ENCODE measurements at places on chromosomes 7 and 10. TPM values are rescaled to one million over a fixed set of nuclear protein-coding genes. Genes with fewer than 3 reads are reported as not detected.

- H3K36me3 ChIP-seq: peaks cover 15% of the 10 kb centered on the region
- DNase-seq: no peak
- H3K27me3 ChIP-seq: no peaks in the 10 kb centered on the region
- peak overlapping the region; percentile 93 for H3K27ac ChIP-seq
- peaks cover 11% of the 10 kb centered on the region for H3K4me1 ChIP-seq
Measured at GRCh38 chr10:61943674-61944378, 42.3 kb downstream of the ARID5B start.

DNA sequence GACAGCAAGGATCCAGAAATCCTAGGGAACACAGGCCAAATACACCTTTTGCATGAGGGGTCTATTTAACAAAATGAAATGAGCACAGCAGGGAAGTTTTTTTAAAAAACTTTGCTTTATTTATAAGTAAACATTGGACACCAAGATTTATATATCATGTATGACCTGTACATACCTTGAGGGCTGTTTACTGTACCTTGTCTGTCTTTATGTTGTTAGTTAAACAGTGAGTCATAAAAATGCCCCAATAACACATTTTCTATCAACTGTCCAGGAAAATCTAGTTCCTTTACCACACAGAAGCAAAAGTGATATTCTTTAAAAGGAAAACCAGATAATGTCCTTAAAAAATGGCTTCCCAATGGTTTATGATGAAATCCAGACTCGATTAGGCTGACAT, 45.1 kb upstream of the AGR3 start:
- no peaks in the 10 kb centered on the region for H3K4me1 ChIP-seq
- H3K27ac ChIP-seq: no peak overlapping the region
- H3K4me3 ChIP-seq: no peak overlapping the region
- H3K27me3 ChIP-seq: no peaks in the 10 kb centered on the region

DNA sequence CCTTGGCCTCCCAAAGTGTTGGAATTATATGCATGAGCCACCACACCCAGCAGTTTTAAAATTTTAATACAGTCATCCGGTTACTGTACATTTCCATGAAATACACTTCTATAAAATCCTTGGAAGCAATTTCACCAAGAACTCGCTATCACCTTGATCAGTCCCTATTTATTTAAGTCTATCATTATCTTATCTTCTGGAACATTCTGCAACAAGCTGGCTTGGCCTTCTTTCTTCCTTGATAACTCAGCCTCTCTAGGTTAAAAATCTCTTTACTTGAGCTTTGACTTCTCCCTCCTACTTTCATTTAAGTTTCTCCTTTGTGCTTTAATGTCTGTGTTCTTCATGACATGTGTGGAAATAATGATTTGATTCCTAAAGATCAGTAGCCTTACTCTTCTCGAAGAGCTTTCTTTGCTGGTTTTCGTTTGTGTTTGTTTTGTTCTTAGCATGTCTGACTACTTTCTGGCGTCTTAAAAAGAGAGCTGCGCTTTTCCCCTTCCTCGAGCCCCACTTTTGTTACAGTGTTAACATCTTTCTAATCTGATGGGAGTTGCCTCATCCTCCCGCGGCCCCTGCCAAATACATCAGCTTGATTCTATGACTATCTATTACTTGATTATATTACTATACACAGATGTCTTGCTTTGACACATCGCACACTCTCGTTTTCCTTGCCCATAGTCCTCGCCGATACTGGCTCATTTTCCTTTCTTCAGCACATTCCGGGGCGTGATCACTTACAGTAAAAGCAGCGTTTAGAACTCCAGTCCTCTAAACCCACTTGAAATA, 11.1 kb upstream of the CALML5 start:
- no peaks in the 10 kb centered on the region for H3K36me3 ChIP-seq
- H3K27ac ChIP-seq: no peak overlapping the region
- H3K4me1 ChIP-seq: no peaks in the 10 kb centered on the region
- no peak overlapping the region for H3K4me3 ChIP-seq
- DNase-seq: no peak

GRCh38 chr10:126549344-126549743, 121.1 kb downstream of the C10orf90 start:
- H3K4me1 ChIP-seq: no peaks in the 10 kb centered on the region
- no peak overlapping the region for H3K4me3 ChIP-seq
- no peaks in the 10 kb centered on the region for H3K36me3 ChIP-seq
- DNase-seq: no peak

DNA sequence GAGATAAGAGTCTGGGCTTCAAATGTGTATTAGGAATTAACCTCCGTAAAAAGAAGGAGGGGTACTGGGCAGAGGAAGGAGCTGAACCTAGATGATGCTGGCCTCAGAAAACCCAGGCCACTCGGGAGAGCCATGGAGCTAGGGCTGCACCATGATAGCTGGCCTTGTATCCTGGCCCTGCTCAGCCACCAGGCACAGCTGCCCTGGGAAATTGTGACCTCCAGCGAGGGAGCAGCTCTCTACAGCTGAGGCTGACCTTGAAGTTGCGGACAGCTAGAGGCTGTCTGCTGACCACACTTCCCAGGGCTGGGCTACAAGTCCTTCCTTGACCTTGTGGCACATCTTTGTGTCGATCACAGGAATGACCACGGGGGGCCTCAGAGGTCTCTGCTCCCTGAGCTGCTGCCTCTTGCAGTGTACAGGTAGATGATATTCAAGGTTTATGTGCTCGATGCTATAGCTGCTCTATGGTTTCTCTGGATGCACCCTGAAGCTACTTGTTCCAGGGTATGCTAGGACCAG, 38.3 kb upstream of the SLC35B4 start:
- no peaks in the 10 kb centered on the region for H3K27me3 ChIP-seq
- no peak for DNase-seq
- H3K27ac ChIP-seq: no peak overlapping the region
- no peak overlapping the region for H3K4me3 ChIP-seq
- no peaks in the 10 kb centered on the region for H3K36me3 ChIP-seq

- no peak for DNase-seq
- H3K4me1 ChIP-seq: no peaks in the 10 kb centered on the region
- H3K27me3 ChIP-seq: peaks cover 2% of the 10 kb centered on the region
- no peaks in the 10 kb centered on the region for H3K36me3 ChIP-seq
- H3K4me3 ChIP-seq: no peak overlapping the region
Measured at GRCh38 chr10:18505456-18506118, 145.8 kb downstream of the NSUN6 start.

DNA sequence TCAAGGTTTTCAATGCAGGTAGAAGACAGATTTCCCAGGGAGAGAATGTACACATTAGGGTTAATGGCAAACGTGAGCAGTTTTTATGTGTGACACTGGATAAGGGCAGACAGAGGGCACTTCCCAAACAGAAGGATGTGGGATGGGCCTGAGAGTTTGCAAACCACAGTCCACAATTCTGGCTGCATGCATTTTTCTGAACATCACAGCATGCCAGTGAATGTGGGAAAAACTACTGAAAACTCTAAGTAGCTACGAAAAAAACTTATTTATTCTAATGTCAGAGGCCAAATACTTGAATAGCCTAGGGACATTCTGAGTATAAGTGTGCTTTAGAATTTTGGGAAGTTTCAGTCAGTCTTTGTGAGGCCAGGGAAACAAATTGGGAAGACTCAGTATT, 145.9 kb downstream of the NRCAM start:
- H3K27ac ChIP-seq: no peak overlapping the region
- no peaks in the 10 kb centered on the region for H3K36me3 ChIP-seq
- no peaks in the 10 kb centered on the region for H3K4me1 ChIP-seq

- H3K4me1 ChIP-seq: no peaks in the 10 kb centered on the region
- no peak for DNase-seq
- H3K27me3 ChIP-seq: no peaks in the 10 kb centered on the region
- no peaks in the 10 kb centered on the region for H3K36me3 ChIP-seq
- H3K4me3 ChIP-seq: no peak overlapping the region
Measured at GRCh38 chr10:76334255-76334654, 902.8 kb downstream of the LRMDA start.

DNA sequence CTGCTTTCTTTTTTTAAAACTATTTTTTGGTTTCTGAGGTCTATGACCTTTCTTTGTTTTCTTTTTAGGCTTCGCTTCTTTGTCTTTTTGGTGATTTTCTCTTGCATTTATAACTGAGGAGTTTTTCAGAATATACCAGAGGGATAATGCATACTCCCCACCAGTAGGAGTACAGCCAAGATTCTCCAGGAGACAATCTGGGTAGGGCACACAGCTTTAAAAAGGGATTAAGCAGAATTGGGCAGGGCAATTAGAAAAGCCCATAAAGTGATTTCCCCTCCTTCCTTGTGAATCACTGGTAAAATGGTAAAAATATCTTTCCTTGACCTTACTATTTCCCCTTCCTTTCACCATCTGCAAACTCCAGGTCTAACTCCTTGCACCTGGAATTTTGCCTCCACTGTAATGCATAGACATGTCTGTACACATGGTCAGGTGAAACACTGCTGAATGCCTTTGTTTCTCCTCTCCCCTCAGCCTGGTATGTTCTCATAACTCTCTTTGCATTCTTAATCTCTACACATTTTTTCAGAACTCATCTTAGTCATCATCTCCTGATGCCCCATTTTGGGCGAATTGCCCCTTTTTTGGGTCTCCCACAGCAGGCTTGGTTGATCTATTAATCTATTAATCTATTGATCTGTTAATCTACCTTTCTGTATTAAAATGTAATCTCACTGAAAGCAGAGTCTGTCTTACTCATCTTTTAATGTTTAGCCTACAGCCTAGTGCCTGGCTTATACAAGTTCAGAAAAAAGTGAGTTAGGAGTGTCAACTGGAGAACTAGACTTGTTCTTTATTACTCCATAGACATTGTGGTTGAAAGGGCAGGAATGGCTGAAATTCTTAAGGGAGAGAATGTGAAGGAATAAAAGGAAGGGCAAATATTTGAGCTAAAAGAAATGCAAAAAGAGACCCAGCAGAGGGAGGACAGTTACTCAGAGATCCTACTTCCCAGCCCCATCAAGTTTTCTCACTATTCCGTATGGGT, 64.6 kb downstream of the MDFIC start:
- no peak overlapping the region for H3K27ac ChIP-seq
- no peak overlapping the region for H3K4me3 ChIP-seq
- H3K4me1 ChIP-seq: peaks cover 3% of the 10 kb centered on the region
- no peak for DNase-seq
- H3K36me3 ChIP-seq: peaks cover 6% of the 10 kb centered on the region

GRCh38 chr10:21194510-21194993, 297.4 kb upstream of the NEBL start:
- H3K4me1 ChIP-seq: no peaks in the 10 kb centered on the region
- no peaks in the 10 kb centered on the region for H3K27me3 ChIP-seq
- H3K36me3 ChIP-seq: no peaks in the 10 kb centered on the region
- no peak for DNase-seq
- no peak overlapping the region for H3K27ac ChIP-seq

DNA sequence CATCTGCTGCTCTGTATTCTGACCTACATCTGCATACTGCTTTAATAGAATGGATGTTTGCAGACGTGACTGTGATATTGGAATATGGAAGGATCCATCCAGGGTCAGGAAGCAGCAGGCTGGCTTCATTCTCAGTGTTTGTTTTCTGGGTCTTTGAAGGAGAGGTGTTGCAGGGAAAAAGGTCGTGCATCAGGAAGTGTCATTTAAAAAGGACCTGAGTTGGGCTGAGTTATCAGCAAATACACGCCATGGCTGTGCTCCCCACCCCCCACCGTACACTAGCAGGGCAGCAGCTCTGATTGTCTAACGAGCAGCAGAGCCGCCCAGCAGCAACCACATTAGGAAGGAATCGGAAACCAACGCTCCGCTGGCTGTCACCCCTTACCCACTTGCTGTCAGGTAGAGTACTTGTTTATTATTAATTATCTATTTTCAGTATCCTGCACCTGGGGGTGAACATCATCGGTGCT, 63.1 kb upstream of the STEAP1B start:
- no peak overlapping the region for H3K4me3 ChIP-seq
- DNase-seq: peak; percentile 27
- peaks cover 23% of the 10 kb centered on the region for H3K4me1 ChIP-seq
- H3K36me3 ChIP-seq: no peaks in the 10 kb centered on the region

GRCh38 chr10:70258216-70258615, 25.0 kb upstream of the PPA1 start:
- no peak overlapping the region for H3K4me3 ChIP-seq
- H3K27ac ChIP-seq: no peak overlapping the region
- peaks cover 22% of the 10 kb centered on the region for H3K27me3 ChIP-seq
- no peak for DNase-seq
- no peaks in the 10 kb centered on the region for H3K36me3 ChIP-seq

- no peaks in the 10 kb centered on the region for H3K4me1 ChIP-seq
- no peaks in the 10 kb centered on the region for H3K27me3 ChIP-seq
- no peaks in the 10 kb centered on the region for H3K36me3 ChIP-seq
- no peak overlapping the region for H3K27ac ChIP-seq
- no peak overlapping the region for H3K4me3 ChIP-seq
Measured at GRCh38 chr7:70259502-70259901, 661.2 kb downstream of the AUTS2 start.

DNA sequence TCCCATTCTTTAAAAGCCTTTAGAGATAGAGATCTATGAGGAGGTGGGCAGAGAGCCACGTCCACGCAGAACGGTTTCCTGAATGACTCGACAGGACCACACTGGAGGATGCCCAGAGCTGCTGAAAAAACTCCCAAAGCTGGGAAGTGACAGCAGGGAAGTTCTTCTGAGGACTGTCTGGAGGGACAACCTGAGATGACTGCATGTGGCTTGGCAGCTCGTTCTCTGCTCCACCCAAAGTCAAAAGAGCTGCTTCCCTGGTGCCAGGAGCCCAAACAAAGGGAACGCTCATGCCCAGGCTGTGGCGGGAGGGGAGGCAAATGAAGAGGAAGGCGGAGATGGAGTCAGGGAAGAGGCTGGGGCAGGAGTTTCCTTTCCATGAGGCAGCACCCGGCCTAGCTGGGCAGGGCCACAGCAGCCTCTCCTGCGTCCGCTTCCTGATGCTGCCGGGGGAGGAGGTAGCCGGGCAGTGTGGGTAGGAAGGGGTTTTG, 95.4 kb downstream of the CCDC3 start:
- no peak overlapping the region for H3K27ac ChIP-seq
- H3K27me3 ChIP-seq: no peaks in the 10 kb centered on the region
- no peak overlapping the region for H3K4me3 ChIP-seq
- no peaks in the 10 kb centered on the region for H3K4me1 ChIP-seq
- DNase-seq: no peak

- no peak for DNase-seq
- no peaks in the 10 kb centered on the region for H3K36me3 ChIP-seq
Measured at GRCh38 chr7:140867467-140868462, 57.0 kb downstream of the BRAF start.

- peak; percentile 87 for DNase-seq
- H3K36me3 ChIP-seq: peaks cover 11% of the 10 kb centered on the region
- peak overlapping the region; percentile 67 for H3K4me3 ChIP-seq
- H3K4me1 ChIP-seq: peaks cover 51% of the 10 kb centered on the region
- H3K27ac ChIP-seq: peak overlapping the region; percentile 89
- H3K27me3 ChIP-seq: no peaks in the 10 kb centered on the region
Measured at GRCh38 chr10:6580279-6581029, 378 bp upstream of the PRKCQ start.

DNA sequence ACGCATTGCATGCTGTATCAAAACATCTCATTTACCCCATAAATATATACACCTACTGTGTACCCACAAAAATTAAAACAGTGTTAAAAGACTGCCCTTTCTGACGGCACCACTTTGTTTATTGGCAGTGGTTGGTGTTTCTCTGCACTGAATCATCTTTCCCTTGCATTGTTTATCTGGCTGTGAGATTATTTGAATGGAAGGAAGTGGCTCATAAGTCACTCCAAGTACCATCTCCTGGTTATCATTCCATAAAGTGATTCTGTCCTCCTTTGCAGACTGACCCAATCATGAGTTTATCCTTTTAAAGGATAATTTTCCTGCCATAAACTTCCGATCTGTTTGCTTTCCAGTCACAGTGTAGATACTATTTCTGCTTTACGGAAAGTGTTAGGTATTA, 183.8 kb downstream of the CAMK1D start:
- peaks cover 4% of the 10 kb centered on the region for H3K4me1 ChIP-seq
- H3K27me3 ChIP-seq: no peaks in the 10 kb centered on the region
- DNase-seq: no peak
- no peak overlapping the region for H3K27ac ChIP-seq
- H3K36me3 ChIP-seq: no peaks in the 10 kb centered on the region

The MACC1 gene
- 0.09 TPM for total RNA-seq

The HGF gene
- total RNA-seq: 0.94 TPM

The CPN1 gene
- total RNA-seq: not detected

The VSIR gene
- 178 TPM for total RNA-seq

The CREB5 gene
- 0.89 TPM for total RNA-seq
